Hematopoietic multipotent progenitor cell (in vitro differentiated cells): ENCODE measurements at places on chromosomes 12 and 14. TPM values are rescaled to one million over a fixed set of nuclear protein-coding genes. Genes with fewer than 3 reads are reported as not detected.

DNA sequence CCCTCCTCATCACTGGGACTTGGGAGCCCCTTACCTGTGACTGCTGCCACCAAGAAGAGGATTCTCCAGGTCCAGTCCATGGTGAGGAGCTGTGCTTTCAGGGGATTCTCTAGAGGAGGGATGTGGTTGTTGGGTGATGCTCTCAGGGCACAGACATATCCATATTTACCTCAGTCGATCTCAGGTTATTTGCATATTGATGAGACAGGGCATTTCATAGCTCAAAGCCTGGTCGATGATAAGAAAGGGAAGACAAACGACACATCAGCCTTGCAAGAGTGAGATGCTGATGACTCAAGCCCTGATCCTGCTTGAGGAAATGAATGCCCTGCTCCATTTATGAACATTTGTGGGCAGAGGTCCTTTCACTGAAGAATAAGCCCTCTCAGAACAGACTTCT is 981.0 kb downstream of the TMEM121 start:
- DNase-seq = no peak

GRCh38 chr12:104631867-104632266 is 175.1 kb downstream of the CHST11 start:
- no peak for DNase-seq

GRCh38 chr14:34931206-34931605 is 51.6 kb upstream of the SRP54 start:
- DNase-seq = peak; percentile 3

TAS2R30 gene
- total RNA-seq = 7.8 TPM
